ENCODE measurements at places on chromosomes 11 and 22. TPM values are rescaled to one million over a fixed set of nuclear protein-coding genes. Genes with fewer than 3 reads are reported as not detected.

- no peak for DNase-seq
Observed at GRCh38 chr11:104148074-104148473, 15.9 kb downstream of the PDGFD start.

DNA sequence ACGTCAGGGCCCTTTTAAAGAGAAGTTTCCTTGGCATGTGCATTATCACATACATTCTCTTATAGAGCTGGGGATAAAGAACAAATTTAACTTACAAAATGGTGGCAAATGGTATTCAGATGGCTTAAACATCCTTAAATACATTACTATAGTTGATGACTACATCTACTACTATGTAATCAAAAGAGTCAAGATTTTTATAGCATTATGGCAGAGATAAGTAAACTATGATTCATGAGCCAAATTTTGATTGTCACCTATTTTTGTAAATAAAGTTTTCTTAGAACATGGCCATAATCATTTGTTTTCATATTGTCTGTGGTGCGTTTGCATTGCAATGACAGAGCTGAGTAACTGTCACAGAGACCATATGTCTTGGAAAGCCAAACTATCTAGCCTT, 1188.6 kb upstream of the TENM4 start:
- no peak for DNase-seq

- no peak for DNase-seq
Observed at GRCh38 chr22:29747832-29748231, 19.0 kb downstream of the ZMAT5 start.

DNA sequence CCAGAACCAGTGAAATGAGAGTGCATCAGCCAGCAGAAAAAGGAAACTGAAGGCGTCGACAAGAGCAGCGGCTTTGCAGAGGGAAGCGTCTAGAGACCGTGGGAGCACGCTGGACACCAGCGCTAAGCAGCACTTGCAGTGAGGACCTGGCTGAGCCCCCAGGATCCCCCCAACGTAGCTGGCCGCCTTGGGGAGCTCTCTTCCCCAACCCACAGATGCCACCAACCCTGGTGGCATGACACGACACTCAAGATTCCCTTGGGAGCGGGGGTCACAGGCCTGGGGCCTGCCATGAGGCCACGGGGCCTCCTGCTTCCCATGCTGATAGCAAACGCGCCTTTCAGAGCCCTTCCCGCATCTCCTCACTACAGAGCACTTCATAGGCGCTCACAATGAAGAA, 13.4 kb upstream of the TESMIN start:
- no peak for DNase-seq

- peak; percentile 45 for DNase-seq
Observed at GRCh38 chr22:20117633-20118299, 740 bp upstream of the TRMT2A start.

DNA sequence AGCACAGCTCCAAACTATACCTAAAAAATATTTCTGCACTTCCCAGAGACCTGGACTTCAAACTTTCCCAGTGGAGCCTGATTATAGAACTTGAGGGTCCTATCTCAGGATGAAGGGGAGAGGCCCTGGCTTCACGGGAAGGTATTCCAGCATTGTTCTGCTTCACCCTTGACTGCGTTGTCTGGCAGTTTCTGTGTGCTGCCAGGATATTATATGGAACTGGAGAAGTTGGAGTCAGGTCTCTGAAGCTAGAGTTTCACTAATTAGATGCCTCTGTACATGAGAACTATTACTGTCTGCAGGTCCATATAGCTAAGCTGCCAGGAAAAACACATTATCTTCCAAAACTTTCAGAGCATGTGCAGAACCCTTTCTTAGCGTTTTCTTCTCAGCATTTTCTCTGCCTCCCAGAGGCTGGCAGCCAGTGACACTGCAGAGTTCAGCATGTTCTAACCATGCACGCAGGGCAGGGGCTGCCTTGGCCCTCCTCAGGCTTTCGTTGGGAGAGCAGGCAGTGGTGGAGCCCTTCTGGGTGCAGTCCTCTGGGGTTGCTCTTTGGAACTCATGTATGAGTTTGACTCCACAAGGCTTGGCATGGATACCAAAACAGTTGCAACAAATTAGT, 99.3 kb downstream of the CWC15 start:
- peak; percentile 35 for DNase-seq

DNA sequence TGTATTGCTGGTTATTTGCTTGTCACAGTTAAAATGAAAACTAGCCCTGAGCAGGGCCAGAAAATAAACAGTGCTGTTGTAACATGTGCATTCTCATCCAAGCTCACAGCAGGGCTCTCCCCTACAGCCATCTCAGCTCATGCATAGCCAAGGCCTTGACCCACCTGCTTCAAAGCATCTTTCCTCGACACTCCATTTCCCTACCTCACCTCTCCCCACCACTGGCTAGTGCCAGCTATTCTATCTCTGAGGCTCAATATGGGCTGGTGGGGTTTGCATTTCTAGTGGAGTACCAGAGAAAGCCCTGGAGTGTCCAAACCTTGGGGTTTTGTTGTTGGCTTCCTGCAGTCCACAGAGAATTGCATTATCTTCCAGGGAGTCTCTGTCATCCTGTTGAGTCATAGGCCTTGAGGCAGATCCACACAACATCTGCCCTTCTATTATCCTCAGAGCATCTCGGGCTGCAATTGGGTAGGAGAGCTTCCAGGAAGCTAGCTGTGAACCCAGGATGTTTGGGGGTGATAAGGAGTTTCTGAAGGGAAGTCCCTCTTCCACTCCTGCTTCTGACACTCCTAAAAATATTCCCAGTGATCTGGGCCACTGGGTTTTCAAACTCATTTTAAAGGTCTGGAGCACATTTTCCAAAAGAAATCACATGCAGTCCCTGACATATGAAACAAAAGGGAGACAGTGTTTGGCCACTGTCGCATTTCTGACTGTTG, 36.1 kb upstream of the AMOTL1 start:
- DNase-seq, result no peak

- no peak for DNase-seq
Observed at GRCh38 chr11:103051151-103051801, 40.7 kb downstream of the DCUN1D5 start.

DNA sequence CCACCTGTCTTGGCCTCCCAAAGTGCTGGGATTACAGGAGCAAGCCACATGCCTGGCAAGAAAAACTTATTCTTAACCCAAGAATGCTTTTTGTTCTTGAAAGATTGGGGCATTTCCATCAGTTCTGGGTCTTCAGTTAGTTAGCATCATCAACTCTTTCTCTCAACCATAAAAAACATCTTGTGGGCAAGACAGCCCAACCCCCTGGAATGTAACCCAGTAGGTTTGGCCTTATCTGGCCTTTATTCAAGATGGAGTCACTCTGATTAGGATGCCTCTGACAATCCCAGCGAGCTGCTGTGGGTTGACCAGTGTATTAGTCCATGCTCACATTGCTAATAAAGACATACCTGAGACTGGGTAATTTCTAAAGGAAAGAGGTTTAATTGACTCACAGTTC, 9.2 kb upstream of the TPCN2 start:
- DNase-seq, result no peak

DNA sequence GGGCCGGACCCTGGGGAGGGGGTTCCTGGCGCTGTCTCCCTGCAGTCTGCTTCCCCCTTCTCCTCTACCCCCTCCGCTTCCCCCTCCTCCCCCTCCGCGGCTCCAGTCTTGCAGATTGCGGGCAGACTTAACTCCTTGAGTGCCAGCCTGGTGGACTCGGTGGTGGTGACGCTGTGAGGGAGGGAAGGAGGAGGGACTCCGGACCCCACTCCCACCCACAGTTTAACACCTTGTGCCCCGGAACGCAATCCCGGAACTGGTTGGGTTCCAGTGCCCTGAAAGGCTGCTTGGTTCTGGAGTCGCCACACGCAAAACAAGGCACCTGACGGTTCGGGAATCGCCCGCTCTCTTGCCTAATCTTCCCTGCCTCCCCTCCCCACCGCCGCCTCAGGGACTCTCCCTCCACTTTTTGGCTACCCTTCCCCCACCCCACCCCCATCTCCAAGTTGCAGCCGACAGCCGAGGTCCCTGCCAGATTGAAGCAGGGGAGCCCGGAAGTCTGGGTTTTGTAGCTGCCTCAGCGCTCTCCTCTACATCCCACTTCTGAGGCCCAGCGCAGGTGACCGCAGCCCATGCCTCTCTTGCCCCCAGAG, 3.9 kb upstream of the BCL9L start:
- peak; percentile 84 for DNase-seq

- no peak for DNase-seq
Observed at GRCh38 chr11:44397586-44398178, 87.7 kb upstream of the ALX4 start.

DNA sequence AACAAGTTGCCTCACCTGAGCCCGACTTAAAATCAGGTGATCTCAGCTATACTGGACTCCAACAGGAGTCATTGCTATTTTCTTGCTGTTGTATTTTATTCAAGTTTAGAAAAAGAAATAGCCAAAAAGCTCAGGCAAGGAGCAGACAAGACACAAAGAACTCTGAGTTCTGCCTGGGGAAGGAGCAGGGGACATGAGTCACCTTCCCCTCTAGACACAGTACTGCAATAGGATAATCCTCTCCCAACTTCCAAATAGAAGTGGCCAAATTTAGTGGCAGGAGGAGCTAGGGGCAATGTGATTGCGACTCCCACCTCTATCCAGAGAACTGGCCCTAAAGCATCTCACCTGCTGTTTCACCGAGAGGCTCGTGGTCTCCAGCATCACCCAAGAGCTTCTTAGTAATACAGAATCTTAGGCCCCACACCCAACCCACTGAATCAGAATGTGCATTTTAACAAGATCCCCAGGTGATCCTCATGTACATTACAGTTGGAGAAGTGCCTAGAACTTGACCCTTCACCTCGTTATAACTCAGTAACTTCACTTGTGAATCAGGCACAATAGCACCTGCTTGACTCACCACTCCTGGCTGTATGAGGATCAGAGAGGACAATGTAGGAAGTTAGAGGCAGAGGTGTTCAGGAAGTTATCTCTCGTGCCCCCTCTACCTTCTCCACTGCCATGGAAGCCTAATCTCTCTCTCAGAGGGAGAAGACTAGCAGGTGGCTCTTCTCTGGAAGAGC, 56.8 kb upstream of the FBXO3 start:
- no peak for DNase-seq

- peak; percentile 72 for DNase-seq
Observed at GRCh38 chr22:35150183-35151107, 84.5 kb downstream of the ISX start.

GRCh38 chr11:134333312-134333711, 1.5 kb downstream of the GLB1L2 start:
- DNase-seq, result no peak

- DNase-seq, result no peak
Observed at GRCh38 chr11:69048031-69048693, 570 bp upstream of the TPCN2 start.

- no peak for DNase-seq
Observed at GRCh38 chr22:19943082-19944026, 1.7 kb upstream of the TXNRD2 start.

DNA sequence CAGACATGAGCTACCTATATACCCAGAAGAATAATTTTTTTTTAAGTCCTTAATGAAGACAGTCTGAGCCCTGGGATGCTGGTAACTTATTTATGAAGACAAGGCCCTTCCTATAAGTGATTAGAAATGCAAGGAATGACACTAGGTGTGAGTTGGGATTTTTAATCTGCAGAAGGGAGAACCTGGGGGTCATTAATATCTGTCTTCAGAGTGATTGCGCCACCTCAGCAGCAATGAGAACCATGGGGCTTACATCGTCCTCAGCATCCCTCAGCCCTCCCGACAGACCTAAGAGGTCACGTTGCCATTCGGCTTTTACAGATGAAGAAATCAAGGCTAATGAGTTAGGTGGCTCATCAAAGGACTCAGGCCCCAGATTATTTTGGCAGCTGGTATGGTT, 55.6 kb downstream of the MCM5 start:
- no peak for DNase-seq

GRCh38 chr11:33379947-33380346, 122.8 kb downstream of the HIPK3 start:
- no peak for DNase-seq

GRCh38 chr11:65416841-65417701, 5.5 kb upstream of the NEAT1 start:
- DNase-seq, result peak; percentile 66

DNA sequence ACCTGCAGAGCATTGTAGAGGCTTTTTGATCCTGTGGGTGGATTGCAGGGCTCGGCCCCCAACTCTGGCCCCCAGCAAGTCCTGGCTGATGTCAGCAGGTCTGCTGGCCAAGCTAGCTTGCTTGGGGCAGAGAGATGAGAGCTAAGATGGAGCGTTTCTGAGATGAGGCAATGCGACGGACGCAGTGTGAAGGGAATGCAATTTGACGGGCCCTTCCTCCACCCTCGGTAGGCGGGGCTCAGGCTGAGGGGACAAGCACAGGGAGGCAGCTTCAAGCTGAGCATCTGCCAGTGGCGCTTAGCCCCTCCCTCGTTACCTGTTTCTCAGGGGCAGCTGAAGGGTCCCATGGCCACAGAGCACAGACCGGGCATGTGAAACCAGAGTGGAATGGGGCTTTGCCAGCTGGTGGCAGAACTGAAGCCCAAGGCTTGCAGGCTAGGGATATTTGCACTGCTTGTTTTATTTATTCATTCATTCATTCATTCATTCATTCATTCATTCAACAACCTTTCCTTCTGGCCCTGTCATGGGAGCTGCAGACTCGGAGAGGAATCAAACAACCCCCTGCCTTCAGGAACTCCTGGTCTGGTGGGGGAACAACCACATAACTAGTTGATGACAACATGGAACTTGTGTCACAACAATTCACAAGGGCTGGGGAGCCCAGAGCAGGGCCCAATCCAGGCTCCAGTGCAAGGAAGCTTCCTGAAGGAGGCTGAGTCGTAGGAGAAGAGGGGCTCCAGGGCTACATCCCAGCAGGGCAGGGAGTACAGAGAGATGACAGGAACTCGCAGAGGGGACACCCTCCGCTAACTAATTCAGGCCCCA, 66.8 kb downstream of the THAP12 start:
- no peak for DNase-seq

DNA sequence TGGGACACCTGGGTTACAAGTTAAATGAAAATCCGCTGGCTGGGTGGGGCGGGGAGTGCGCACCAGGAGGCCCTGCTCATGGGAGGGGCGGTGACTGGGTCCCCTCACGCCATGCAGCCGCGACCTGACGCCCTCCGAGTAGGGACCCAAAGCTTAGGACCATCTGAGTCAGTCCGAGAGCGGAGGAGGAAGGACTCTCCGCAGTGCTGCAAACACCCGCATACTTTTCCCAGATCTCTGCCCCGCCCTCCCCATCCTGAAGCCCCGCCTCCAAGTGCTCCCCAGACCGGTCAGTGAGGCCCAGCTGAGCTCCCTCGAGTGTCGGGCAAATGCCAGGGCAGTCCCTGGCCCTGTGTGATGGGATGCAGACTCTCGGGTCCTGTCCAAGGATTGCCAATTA, 6.6 kb upstream of the FLI1 start:
- DNase-seq, result peak; percentile 65

- no peak for DNase-seq
Observed at GRCh38 chr11:769887-770641, 7.2 kb downstream of the GATD1 start.

The NXPE4 gene
- total RNA-seq, result not detected

The NEFH gene
- 0.12 TPM for total RNA-seq

The RASD2 gene
- total RNA-seq, result 9.4 TPM

The CHRM1 gene
- 0.07 TPM for total RNA-seq

The NXPE2 gene
- total RNA-seq, result 0.12 TPM

The MAJIN gene
- not detected for total RNA-seq

The LRRC74B gene
- total RNA-seq, result not detected

The RAB36 gene
- 0.74 TPM for total RNA-seq

Data from left ventricle myocardium superior (tissue), 1 donor.